Muscle of arm (tissue), 14 donors: ENCODE measurements at places on chromosomes 3 and 15. TPM values are rescaled to one million over a fixed set of nuclear protein-coding genes. Genes with fewer than 3 reads are reported as not detected.
A peak's percentile ranks its signal among the peaks of the same experiment; 100 is the strongest.

DNA sequence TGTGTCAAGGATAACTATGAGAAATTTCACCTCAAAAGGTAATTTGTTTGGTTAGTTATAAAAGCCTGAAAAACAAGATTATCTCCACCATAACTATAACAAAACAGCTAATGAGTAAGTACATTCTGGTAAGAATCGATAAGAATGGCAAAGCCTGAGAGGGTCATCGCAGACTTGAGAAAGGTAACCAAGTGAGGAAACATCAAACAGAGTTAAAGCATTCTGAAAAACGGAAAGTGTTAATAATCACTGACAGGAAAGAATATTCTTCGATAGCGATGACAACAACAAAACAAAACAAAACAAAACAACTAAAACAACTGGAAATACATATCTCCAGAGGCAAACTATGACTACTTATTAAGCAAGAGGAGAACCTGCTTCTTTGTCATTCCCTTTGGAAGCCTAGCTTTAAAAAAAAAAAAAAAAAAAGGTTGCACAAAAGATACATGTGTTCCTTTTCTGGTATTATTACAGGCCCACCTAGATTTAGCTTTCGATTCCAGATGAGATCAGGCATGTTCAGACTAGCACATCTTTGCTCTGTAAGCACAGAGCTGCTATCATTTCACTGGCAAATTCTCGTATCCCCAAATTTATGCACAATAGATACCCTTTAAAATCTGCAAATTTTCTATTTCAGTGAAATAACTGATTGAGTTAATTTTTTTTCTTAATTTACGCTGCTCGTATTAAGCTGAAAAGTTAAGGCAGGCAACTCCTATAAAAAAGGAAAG lies 155.6 kb downstream of the TIGIT start:
- DNase-seq: no peak

Gene CHRD
- 24.9 TPM for polyA plus RNA-seq

GRCh38 chr3:125389282-125389681 lies 14.2 kb upstream of the ZNF148 start:
- no peak for DNase-seq

GRCh38 chr3:119497820-119498185 lies 544 bp upstream of the TIMMDC1 start:
- peak; percentile 38 for DNase-seq

Gene SAMD7
- not detected for polyA plus RNA-seq

DNA sequence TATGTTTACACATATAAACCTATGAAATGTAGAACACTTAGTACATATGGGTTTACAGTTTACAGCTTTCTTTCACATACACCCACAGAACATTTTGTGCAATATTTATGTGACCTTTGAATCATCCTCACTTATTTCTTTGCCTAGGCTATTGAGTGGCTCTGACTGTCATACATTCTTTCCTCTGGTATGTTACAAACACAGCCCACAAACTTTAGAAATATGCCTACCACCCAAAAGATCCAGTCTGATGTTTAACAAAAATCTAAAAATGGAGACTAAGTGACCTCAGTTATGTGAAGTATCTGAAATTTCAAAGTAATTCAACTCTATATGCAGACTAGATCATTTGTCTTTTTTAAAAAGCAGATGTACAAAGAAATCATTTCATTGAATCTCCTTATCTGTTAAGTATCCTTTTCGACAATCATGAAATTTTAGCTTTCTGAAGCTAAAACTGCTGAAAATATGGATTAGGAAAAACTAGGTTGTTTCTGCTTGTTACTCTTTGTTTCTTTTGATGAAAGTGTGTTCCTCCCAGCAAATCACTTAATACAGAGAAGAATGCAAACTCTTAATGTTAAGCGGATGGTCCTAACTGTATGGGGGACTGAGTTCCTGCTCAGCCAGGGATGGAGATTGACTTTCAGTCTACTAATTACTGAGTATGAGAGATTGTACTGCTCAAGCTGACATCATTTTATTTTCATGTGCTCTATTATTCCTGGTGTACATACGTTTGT lies 27.7 kb downstream of the CCDC54 start:
- DNase-seq: no peak

- DNase-seq: no peak
These were observed 902 bp downstream of the P2RY13 start for GRCh38 chr3:151328298-151328995.

- DNase-seq: no peak
These were observed 168.8 kb downstream of the CHDH start for GRCh38 chr3:53677413-53677812.

- DNase-seq: no peak
These were observed 32.8 kb downstream of the TKT start for GRCh38 chr3:53223025-53223424.

Gene IGSF10
- polyA plus RNA-seq: 5.4 TPM

DNA sequence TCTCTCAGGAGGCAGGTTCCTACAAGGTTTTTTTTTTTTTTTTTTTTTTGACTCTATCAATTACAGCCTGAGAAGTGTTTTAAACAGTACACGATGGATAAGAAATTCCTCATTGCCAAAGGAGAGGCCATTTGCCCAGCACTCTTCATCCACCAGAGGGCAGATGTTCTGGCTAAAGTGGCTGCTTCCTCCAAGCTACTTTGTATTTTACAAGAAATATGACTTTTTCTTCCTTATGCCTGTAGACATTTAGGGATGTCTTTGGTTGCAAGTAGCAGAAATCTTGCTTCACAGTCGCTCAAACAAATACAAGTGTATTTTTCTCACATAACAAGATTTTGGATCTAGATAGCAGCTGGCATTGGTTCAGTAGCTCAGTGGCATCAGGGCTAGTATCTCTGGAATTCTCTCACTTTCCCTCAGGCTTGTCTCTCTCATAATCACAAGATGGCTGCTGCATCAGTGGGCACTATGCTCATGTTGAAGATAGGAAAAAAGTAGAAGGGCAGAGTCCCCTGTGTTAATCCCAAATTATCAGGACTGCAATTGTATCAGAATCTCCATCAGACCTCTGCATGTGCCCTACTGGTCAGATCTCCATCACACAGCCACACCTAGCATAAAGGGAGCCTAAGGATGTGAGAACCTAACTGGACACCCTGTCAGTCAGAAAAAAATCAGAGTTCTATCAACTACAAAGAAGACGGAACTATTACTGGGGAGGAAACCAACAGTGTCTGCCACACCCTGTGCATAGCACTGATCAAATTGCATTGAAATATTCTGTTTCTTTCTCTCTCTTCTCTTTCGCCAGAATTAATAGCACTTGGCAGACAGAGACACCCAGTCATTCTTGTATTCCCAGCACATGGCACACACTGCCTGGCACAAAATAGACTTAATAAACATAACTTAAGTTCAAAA lies 138.9 kb upstream of the COL8A1 start:
- peak; percentile 22 for DNase-seq

DNA sequence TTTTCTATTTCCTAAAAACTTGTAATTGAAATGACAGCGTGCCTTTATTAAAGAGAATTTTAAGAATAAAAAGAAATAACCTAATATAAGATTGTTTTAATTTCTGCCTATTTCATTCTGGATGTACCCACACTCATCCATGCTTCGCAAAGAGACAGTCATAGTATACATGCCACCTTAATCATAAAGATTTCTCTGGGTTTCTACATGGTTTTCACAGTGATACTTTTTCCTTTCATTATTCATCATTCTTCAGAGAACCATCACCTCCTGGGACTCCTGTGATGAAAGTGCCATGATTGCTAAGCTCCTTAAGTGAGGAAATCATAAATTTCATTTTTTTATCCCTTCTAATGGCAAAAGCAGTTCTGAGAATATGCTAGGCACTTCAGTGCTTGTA lies 4.3 kb upstream of the CCR8 start:
- no peak for DNase-seq

GRCh38 chr3:123759311-123759710 lies 124.8 kb downstream of the MYLK start:
- DNase-seq: no peak

Gene GOLGA6L9
- not detected for polyA plus RNA-seq

DNA sequence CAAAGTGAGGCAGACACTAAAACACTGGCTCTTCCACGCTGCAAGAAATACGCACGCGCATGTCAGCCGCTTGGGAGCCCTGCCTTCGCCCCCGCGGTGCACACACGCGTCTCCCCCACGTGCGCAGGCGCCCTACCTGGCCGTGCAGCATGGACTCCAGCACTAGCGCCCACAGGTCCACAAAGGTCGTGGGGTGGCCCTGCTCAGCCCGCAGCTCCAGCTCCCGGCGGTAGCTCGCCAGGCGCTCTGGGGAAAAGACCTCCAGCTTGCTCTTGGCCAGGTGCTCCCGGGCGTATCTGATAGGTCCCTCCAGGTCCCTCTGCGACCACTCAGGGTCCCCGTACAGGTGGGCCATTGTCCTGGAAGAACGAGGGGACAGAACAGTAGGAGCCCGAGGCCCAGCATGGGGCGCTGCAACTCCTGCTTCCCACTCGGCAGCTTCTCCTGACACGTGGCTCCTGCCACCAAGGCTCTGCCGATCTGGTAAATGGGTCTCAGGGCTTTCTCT lies 14.9 kb downstream of the PLA2G4D start:
- DNase-seq: no peak

Gene GOLGA8A
- polyA plus RNA-seq: 64.4 TPM

Gene EXD1
- polyA plus RNA-seq: not detected

- DNase-seq: no peak
These were observed 464 bp downstream of the GABRG3 start for GRCh38 chr15:26971271-26972018.

GRCh38 chr15:77064539-77065308 lies 6.2 kb downstream of the TSPAN3 start:
- DNase-seq: no peak

GRCh38 chr15:90619468-90619867 lies 89.7 kb downstream of the CRTC3 start:
- no peak for DNase-seq

DNA sequence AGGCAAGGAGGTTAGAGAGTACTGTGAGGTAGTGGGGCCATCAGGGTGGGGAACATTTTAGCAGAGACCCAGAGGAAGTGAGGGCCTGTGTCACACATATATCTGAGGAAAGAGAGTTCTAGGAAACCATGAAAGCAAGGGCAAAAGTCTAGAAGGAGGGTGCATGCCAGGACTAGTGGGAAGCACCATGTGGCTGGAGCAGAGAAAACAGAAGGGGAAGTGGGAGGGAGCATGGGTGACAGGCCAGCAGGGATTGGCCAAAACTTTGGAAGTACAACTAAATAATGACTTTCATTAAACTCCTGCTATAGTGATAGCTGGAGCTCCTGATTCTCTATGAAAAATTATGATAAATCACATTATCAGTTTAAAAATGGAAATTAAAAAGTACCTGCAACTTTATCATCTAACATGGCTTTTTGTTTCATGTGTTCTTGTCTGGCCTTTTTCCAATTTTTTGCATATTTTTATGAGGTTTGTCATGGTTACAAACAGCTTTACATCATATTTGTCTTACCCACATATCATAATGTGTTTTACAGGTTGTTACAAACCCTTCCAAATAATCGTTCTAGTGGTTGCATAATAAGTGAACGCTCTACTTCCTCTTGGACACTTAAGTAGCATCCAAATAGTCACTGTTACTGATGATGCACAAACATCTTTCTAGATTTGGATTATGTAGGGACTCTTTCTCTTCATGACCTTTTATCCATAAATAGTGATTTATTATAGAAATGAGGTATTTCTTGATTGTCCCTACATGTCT lies 168.3 kb downstream of the NEK10 start:
- no peak for DNase-seq

Gene NEO1
- polyA plus RNA-seq: 56.6 TPM

- DNase-seq: no peak
These were observed 14.1 kb upstream of the CA12 start for GRCh38 chr15:63395730-63396151.

DNA sequence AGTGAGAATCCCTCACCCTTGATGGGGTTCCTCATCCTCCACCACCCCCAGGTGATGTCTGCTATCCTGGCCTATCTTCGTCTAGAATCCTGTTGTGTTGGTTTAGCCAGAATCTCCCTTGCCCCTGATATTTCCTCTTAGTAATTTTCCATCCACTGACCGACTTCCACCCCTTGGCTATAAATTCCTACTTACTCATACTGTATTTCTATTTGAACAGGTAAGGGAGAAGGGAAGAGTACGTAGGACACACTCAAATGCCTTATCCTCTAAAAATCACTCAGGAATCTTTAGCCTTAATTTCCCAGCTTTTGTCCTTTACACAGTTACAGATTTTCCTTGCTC lies 678 bp upstream of the TFG start:
- no peak for DNase-seq

- DNase-seq: no peak
These were observed 4.4 kb downstream of the CMTM6 start for GRCh38 chr3:32498252-32498651.

GRCh38 chr15:73908030-73908821 lies 18.0 kb upstream of the LOXL1 start:
- DNase-seq: peak; percentile 83

DNA sequence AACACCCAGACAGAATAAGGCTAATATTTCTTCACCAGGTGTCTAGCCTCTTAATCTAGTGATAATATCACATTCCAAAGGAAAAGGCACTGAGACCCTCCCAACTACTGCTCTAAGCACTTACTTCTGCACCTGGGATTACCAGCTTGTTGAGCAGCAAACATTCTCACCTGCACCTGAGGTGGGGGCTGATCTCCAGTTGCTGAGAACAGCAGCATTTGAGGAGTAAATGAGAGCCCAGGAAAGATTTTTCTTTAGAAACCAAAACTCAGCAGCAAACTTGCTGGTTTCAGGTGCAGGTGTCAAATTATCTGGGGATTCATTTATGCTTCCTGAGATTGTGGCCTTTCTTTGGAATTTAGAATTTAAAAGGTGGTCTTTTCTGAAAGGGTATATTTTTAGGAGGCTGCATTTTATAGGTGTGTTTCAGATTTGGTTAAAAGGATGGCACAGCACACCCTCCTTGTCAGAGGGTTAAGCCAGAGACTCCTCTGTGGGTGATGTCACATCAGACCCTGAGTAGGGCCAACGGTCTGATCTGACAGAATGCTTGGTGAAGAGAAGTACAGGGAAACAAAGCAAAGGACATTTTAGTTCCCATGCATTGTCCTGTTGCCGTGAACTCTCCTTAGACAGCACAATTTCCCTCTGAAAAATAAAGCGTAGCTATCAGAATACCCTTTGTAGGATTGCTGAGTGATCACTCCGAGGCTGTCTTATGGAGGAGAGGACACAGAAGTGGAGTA lies 411.0 kb upstream of the ATP11B start:
- DNase-seq: no peak

Gene MESP2
- not detected for polyA plus RNA-seq

DNA sequence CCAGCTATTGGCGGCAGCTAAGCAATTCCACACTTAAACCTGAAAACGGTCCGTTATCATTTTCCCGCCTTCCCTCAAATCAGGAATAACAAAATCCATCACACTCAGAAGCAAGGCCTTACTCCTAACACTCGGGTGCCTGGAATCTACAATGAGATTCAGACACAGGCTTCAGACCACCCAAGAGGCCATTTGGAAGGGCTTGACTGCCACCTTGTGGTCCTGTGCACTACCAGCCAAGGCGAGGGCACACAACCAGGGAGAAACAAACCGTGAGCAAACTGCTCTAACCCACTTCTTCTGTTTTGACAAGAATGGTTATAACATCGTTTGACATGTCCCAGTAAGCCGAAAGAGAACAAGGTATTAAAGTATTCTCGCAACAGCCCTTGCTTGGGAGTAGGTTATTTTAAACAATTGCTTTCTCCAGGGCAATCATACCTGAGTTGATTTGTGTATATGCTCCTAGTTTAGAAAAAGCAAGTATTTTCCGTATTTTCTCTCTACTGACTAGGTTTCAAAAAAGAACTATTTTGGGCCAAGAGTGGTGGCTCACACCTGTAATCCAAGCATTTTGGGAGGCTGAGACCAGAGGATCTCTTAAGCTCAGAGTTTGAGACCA lies 40.1 kb upstream of the TAFA4 start:
- DNase-seq: peak; percentile 26

- no peak for DNase-seq
These were observed 121.3 kb upstream of the SMAD3 start for GRCh38 chr15:66944121-66944520.

Gene HHLA2
- polyA plus RNA-seq: 0.19 TPM
